ENCODE measurements at places on chromosomes 5 and 9.

GRCh38 chr9:131310833-131311554 is 21.5 kb downstream of the PLPP7 start:
- DNase-seq: peak; percentile 6

DNA sequence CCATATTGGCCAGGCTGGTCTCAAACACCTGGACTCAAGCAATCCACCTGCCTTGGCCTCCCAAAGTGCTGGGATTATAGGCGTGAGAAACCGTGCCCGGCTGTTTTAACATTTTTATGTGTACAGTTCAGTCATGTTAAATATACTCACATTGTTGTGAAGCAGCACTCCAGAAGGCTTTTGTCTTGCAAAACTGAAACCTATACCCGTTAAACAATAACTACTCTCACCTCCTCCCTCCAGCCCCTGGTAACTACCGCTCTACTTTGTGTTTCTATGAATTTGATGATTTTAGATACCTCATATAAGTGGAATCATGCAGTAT is 23.1 kb upstream of the SHB start:
- no peak for DNase-seq

DNA sequence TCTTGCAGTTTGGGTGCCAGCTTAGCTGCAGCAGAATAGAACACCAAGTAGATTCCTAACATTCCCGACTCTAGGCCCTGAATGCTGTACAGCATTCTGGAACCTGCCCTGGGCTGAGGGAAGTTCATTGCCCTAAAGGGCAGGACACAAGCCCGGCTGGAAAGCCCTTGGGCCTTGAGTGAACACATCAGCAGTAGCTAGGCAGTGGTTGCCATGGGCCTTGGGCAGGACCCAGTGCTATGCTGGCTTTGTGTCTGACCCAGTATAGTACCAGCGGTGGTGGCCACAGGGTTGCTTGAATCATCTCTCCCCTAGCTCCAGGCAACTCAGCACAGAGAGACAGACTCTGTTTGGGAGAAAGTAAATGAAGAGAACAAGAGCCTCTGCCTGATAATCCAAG is 137.8 kb downstream of the AGTPBP1 start:
- DNase-seq: no peak

GRCh38 chr9:126152622-126153362 is 173.8 kb upstream of the MVB12B start:
- no peak for DNase-seq

DNA sequence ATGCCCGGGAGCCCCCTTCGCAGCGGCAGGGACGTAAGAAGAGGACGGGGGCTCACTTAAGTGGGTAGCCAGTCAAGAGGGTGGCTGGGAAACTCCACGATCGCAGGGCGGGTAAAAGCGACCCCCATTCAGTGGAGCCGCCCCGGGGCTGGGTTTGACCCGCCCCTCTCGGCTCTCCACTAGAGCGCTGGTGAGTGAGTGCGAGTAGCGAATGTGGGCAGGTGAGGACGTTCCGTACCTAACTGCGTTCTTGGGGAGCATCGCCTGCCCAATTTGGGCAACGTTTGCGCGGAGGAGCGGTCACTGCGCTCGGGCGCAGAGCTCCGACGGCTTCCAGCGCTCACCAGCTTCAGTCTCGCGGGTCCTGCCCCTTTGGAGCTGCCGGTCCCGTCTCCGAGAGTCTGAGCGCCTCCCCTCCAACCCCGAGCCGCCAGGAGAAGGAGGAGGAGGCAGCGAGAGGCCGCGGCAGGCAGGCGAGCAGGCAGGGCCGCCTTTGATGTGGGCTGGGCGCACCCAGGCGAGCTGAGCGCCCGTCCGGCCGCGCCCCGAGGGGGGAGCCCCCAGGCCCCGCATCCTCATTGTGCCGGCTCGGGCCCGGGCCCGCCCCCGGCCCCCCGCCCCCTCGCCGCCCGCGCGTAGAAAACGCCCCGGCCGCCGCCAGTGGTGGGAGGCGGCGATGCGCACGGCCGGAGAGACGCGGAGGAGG is at the start of gene FGF18:
Gene FGF18 (plus strand): TSS at position 666 of the 706 bp plus-strand sequence. CDS start 553 bp downstream, outside the sequence.
- DNase-seq: no peak

- no peak for DNase-seq
Measured at GRCh38 chr9:88716596-88717290, 181.8 kb downstream of the NXNL2 start.

- no peak for DNase-seq
Measured at GRCh38 chr9:37620396-37620795, 28.0 kb upstream of the TOMM5 start.

DNA sequence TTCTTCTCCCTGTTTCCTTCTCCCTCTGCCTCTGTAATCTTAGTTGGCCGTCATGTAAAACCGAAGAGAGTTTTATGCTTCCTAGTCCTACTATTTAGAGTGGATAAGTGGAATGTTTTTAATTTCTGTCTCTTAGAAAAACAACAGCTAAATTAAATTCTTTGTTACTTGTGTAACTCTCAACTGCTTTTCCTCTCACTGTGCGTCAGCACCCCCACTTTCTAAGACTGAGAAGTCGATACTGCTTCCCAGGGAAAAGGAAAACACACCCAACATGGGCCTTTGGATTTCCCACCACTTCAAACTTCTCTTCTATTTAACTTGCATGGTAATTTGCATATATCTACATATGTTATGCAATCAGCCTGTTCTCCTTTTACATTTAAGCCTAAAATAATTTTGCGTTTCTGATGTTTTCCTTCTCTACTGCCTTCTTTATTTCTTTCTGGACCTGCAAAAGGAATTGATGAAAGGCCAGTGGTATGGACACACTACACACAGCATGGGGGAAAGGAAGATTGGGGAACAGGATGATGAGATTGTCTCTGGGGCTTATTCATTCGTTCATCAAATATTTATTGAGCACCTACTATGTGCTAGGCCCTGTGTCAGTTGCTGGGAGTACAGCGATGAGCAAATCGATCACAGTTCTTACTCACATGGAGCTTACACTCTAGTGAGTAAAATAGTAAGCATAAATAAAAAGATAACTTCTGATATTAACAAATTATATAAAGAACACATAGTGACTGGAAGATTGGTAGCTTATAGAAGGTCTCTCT is 52.5 kb upstream of the CTNNA1 start:
- DNase-seq: no peak

DNA sequence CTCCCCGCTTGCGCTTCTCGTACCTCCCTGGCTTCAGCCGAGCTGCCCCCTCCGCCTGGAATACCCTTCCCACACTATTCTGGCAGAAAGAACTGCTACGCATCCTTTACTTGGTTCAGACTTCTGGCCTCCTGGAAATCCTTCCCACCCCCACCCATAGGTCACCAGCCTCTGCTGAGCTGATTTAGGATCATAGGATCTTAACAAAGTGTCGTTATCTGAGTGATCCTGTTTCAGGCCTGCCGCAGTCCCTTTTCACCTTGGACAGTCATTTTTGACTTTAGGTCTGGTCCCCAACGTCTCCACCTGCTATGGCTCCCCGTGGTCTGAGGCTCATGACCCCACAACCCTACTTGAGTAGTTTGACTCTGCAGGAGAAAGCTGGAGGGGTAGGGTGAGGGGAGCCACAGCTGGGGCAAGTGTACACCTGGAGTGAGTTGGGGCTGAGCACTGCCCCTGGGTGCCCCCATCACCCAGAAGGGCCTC is 27.3 kb downstream of the EGR1 start:
- DNase-seq: no peak

- no peak for DNase-seq
Measured at GRCh38 chr5:149561848-149562247, 10.6 kb upstream of the CSNK1A1 start.

DNA sequence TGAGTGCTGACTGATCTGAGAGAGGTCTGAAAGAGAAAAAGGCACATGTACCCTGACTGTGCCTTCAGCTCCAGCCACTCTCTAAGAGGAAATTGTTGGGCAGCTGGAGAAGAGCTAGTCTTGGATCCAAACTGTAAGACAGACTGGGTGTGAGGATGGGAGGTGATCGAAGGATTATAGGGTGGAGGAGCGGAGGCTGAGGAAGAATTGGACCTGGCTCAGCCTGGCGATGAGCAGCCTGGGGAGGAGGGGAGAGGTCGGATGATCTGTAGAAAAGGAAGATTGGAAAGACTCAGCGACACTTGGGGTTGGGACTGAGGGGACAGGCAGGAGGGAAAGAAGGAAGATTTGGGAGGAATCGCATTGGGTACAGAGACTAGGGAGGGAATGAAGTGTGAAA is 98.6 kb upstream of the SLC25A48 start:
- DNase-seq: no peak

GRCh38 chr9:125749951-125750626 is 2.9 kb downstream of the PBX3 start:
- no peak for DNase-seq

DNA sequence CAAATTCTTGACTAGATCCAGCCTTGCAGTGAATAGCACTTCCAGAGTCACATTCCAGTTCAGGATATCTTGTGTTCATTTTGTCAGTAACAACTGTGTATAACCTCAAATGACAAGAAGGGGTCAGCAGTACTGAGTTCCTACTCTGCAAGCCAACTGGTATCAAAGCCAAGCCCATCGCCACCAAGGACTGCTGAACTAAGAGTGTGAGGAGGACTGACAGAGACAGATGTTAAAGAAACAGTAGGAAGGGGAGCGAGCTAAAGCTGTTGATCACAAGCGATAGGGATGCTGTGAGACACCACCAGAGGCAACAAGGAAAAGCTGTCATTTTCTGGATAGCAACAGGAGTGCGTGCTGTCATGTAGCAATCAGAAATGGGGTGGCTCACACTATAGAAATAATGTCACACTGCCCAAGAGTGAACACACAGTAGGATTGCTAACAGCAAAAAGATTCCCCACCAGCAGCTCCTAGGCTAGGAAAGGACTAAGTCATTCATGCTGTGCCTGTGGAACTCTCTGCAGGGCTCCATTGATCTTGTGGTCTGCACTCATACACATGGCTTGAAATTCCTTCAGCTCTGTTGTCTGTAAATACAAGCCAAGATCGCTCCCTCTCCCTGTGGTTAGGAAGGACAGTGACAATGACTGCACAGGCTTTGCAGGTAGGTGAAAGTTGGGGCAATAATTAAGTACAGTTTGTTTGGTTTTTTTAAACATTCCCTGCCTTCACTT is 658.6 kb downstream of the NR2F1-AS1 start:
- no peak for DNase-seq

DNA sequence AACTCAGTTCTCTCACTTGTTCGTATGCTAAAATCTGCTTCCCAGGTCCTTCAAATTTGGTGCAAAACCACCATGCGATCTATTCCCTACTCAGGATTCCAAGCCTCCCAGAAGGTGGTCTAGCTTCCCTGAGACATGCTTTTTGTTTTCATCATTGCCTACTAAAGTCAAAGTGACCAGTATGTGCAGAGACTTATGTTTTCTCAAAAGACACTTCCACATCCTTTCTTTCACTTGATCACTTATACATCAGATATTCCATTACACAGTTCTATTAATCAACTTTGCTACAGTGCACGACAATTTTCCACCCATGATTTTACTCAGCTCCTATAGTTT is 242.1 kb downstream of the PAPPA start:
- DNase-seq: no peak

DNA sequence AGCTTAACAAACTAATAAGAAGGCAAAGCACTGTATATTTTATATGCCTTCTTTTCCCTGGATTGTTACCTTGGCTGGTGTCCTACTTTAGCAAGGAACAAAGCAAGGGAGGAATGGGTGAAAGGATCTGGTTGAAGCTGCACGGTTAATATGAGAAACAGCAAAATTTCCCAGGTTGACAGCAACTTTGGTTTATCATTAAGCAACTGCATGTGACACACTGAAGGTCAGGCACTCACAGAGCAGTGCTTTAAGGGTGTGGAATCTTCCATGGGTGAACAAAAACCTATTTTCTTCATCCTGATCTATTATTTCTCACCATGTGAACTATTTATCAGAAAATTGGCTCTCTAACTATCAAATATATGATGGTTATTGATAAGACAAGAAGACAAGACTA is 109.0 kb upstream of the ATP10B start:
- DNase-seq: no peak

DNA sequence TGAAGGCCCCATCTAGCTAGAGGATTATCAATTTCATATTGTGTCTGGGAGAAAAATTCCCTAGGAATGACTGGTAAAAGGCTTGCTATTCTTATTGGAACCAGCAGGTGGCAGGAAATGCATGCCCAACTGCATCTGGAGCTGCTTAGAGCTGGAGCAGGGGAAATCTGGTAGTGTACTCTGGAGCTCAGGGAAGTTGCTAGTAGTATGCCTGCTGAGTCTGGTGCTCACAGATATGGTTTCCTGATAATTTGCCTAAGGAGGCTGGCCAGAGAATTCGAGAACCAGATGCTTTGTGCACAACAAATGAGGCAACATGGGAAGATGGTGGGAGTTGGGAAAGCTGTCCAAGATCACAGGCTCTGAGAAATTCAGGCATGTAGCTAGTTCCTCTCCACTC is 53.7 kb downstream of the G3BP1 start:
- DNase-seq: peak; percentile 11

GRCh38 chr9:28215536-28216299 is 642.4 kb upstream of the C9orf72 start:
- no peak for DNase-seq

DNA sequence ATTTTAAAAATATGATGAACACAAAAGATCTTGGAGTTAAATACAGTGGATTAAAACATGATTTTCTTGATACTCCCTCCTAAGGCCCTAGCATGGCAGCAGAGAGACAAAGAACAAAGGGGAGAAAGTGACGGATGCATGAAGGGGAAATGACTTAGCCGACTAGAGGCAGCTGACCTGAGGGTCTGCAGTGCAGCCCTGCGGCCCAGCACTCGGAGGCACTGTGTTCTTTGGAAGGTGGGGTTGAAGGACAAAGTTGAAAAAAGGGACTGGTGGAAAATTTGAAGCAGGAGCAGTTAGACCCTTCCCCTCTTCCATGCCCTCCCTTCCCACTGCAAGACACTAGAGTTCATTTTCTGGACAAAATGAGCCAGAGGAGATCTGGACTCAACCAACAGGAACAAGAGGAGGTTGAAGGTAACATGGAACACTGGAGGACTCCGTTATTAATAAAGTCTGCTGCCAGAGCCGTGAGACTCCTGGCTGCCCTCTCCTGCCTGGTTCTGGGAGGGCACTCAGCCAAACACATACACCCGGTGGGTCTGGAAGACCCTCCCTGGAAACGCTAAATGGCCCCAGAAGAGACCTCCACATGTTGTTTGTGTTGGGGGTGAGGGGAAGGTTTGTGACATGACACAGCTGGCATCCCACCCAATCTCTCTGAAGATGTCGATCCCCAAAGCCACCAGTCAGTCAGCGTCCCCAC is 98.1 kb downstream of the JMY start:
- DNase-seq: no peak

All from stimulated activated CD8-positive, alpha-beta memory T cell treated with anti-CD3 and anti-CD28 coated beads, Interleukin-2, amount 100 ng/mL, for 1 hour (primary cell).